ENCODE measurements at places on chromosomes 2 and 18.
A peak's percentile ranks its signal among the peaks of the same experiment; 100 is the strongest.

GRCh38 chr18:59357928-59358327 lies 1.1 kb downstream of the LMAN1 start:
- DNase-seq = peak; percentile 66

DNA sequence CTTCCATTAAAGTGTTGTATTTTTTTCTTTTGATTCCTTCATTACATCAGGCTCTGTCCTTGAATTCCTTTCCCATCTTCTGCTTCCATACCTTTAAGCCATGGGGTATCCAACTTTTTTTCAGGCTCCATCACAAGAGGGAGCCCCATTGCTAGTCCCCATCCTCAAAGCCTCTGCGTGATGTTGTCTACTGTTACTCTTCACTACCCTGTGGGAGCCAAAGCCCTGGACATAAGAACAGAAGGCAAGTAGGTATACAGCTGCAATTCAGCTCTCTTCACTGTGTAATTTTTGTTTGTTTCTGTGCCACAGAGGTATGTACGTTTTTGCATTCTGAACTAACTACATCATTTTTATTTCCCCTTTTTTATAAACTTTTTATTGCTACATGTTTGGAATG lies 36.6 kb upstream of the CCNYL1 start:
- DNase-seq = no peak

- no peak for DNase-seq
Observed at GRCh38 chr2:25816249-25816648, 62.0 kb downstream of the ASXL2 start.

GRCh38 chr18:34956663-34957062 lies 84.5 kb upstream of the MAPRE2 start:
- no peak for DNase-seq

GRCh38 chr2:233474308-233475160 lies 92.0 kb downstream of the USP40 start:
- no peak for DNase-seq

GRCh38 chr2:3399829-3400228 lies 20.3 kb downstream of the TRAPPC12 start:
- no peak for DNase-seq

DNA sequence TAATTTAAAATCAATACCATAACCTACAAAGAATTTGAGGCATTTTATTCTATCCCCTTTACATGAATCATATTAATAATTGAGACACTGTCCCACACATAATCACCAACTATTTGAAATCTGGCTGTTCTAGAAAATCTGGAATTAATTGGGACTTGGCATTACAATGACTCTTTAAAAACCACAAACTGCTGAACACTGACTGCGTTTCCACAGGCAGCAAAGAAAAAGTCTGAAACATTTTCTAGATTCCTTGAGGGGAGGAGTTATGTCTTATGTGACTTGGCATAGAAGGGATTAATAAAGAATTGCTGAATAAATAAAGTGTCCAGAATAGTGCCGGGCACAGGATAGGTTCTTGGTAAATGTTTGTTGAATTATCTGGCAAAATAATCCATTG lies 61.4 kb downstream of the GPR39 start:
- peak; percentile 67 for DNase-seq

GRCh38 chr2:99879481-99879880 lies 262.9 kb downstream of the AFF3 start:
- no peak for DNase-seq

GRCh38 chr18:49786019-49786720 lies 27.2 kb downstream of the ACAA2 start:
- DNase-seq = no peak

GRCh38 chr18:12934454-12935071 lies 13.2 kb upstream of the SEH1L start:
- peak; percentile 42 for DNase-seq

GRCh38 chr18:47077111-47077510 lies 41.7 kb upstream of the ELOA2 start:
- DNase-seq = no peak

DNA sequence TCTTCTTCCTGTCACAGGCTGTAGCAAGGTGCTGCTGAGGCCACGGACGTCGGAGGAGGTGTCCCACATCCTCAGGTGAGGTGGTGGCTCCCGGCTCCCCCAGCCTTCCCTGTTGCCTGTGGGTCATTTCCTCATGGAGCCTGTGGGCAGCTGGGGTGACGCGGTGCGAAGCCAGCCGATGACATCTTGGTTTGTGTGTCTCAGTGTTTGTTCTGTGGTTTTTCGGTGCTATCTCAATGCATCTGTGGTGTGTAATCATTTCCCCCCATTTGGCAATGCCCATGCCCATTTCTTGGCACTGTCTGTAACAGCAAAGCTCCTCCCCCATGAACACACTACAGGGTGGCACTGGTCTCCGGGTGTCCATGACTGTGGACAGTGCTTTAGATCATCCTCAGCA lies 6.6 kb downstream of the D2HGDH start:
- no peak for DNase-seq

DNA sequence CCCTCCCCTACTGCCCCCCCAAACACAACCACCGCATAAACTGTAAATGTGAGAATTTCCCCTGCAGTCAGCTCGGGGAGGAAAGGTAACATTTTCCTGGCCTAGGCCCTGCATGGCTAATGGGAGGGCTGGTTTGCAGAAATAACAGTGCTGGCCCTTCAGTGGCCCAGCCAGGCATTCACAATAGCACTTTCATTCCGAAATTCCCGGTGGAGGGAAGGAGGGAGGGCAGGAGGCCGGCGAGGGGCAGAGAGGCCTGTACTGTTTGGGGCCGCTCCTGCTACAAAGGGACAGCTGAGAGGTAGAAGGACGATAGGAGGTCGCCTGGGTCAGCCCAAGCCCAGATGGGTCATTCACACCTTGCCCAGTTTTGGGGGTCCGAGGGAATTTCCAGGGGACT lies 11.3 kb downstream of the CYP26B1 start:
- DNase-seq = no peak

DNA sequence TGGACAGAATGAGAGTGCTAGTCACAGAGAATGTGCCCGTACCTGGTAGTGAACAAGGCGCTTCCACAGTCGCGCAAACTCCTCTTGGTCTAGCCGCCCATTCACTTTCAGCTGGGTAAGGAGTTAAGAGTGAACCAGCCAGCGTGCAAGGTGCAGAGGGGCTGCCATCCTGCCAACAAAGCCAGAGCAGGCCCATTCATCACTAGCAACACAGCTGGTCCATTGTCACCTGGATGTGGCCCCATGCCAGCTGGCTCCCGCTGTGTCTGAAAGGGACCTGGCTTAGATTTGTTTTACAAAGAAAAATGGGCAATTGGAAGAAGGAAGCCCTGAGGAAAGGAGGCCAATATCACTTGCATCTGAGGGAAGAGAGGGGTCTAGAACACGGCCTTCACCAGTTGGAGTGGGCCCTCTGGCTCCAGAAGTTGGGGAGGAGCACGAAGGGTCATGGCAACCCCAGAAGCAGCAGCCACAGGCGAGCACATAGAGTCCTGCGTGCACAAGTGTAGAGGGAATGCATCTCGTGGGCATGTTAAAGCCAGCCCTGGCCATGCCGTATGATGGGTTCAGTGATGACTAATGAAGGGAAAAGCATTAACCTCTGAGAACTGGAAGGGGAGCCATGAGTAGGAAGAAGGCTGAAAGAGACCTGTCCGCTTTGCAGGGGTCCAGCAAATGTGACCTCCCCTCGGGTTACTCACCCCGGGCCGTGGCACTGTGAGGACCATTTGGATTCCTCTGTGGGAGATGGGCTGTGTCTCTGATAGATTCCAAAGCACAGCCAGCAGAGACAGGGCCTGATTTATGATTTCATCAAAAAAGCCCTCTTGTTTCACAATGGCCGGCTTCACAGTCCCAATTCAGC lies 70.6 kb downstream of the CAPN13 start:
- DNase-seq = no peak

DNA sequence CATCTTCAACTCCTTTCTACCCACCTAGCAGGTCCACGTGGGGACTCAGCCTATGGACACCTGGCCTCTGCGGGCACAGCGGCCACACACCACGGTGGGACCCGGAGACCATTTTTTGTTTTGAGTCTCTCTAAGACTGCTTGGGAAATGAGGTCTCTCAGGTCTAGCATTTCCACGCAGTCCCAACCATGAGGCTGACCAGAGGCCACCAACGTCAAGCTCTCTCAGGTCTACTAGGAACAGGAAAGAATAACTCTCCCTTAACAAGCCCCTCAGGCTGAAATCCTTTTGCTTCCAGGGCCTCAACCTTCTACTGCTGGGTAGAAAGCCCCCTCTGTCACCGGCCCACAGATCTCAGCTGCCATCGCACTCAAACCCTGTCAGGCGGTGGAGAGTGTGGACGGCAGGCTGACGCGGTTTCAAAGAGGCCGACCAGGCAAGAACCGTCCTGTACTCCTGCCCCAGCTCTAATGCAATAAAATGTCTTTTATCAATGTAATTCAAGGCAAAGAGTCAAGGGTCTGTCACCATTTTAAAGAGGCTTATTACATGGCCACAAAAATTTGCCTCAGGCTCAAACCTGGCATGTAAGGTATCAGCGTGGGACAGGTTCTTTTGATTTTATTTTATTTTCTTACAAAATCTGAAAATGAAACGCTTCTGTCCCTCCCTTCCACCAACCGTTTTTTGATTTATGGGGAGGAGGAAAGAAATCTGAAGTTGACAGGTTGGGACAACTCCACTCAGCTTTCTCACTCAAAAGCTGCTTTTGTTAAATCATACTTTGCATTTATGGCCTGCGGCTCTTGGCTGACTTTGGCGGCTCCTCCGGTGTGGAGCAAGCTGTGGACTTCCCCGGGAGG lies 74.0 kb downstream of the BCL11A start:
- no peak for DNase-seq

DNA sequence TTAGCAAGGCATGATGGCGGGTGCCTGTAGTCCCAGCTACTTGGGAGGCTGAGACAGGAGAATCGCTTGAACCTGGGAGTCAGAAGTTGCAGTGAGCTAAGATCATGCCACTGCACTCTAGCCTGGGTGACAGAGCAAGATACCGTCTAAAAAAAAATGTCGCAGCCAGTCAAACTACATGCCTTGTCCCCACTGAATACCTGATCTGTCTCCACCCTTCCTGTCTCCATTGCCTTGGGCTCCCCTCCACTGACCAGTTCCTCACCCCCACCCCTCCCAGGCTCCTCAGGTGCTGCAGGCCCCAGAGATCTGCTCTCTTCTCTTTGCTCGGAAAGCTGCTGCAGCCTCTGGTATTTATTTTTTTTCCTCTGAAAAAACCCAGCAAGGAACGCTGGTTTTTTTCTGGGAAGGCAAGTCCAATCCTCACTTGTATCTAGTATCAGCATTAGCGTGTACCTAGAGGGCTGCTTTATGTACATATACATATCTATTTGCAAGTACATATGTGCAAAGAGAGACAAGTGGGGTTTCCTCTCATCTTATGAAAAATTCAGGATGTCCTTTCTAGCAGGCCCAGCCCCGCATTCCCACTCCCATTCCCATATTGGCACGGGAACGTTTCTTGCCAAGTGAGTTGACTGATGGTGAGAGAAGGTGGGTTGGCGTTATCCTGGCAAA lies 4.4 kb downstream of the PSD4 start:
- no peak for DNase-seq

- DNase-seq = no peak
Observed at GRCh38 chr2:11366326-11366741, 21.9 kb upstream of the ROCK2 start.

DNA sequence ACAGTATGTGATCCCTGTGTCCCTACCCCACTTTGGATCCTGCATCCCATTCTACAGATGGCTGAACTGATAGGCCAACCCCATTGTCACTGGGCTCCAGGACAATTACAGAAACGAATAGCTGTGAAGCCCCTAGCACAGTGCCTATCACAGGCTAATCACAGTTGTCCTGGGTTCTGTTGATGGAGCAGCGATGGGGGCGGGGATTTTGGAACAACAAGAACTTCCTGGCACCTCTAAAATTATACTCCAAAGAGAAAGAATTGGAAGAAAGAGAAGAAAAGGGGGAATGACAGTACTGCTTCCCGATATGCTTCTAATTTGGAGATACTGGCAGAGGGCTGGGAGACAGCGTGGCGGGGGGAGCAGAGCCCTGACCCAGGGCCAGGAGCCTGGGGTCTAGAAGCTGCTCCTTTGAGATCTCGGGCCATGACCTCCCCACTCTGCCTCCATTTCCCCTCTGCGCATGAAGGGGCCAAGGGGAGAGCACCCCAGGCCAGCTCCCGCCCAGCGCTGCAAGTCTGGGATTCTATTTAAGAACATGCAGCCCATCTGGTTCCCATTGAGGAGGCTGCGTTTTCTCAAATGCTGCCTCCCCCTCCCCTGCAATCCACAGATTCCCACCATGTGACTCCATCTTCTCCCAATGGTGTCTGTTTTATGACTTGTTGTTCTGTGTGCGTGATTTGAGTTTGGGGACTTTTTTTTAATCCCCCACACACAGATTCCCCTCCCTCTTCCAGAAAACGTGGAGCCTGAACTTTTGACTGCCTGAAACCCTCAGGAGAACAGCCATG lies 202.7 kb downstream of the CYP26B1 start:
- DNase-seq = no peak

GRCh38 chr2:3483986-3484960 lies 35.1 kb downstream of the ADI1 start:
- DNase-seq = no peak

- no peak for DNase-seq
Observed at GRCh38 chr2:228699400-228699799, 517.9 kb upstream of the SPHKAP start.

DNA sequence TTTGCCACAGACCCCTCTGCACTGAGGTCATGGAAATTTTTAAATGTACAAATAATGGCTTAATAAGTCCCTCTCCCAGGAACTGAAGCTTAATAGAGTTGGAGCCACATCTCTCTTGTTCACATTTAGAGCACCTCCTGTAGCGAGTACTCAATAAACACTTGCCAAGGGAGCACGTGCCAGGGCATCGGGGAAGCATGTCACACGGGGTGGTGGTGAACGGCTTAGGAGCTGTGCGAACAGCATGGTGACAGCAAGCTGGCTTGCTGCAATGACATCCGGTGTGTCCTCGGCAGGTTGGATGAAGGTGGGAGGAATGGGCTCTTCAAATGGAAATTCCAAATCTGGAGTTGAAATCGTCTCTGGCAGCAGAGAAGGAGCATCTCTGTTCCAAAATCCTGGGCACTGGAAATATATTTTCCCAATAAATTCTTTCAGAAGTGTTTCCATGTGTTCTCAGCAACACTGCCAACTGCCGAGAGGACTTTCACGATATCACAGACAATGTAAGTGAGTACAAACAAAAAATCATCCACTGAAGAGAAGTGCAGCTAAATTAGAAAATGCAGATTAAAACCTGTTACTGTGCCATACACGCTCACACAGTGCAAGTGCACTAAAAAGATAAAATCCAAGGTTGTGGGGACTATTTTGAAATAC lies 74.1 kb downstream of the GALR1 start:
- DNase-seq = no peak

DNA sequence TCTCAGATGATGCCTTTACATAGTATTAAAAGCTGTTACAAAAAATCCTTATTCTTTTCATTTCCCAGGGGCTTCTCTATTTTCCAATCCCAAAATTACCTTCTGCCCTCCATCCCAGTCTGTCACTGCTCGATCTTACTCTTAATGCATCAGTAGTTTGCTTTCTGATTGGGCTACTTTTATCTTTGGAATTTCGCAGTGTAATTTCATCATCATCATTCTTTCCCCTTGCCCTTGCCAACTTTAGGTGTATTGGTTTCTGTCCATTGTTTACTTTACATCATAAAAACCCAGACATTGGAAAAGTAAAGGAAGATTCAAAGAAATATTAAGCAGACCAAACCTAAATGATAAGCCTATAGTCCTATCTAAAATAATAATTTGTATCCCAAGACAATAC lies 457.2 kb downstream of the PIK3C3 start:
- DNase-seq = no peak

- no peak for DNase-seq
Observed at GRCh38 chr2:182897137-182897536, 30.7 kb upstream of the FRZB start.

- no peak for DNase-seq
Observed at GRCh38 chr2:215756346-215756730, 257.0 kb downstream of the MREG start.

All from AG09309 (cell line).